Kidney tubule cell (primary cell): ENCODE measurements at places on chromosomes 1 and 21.
A peak's percentile ranks its signal among the peaks of the same experiment; 100 is the strongest.

DNA sequence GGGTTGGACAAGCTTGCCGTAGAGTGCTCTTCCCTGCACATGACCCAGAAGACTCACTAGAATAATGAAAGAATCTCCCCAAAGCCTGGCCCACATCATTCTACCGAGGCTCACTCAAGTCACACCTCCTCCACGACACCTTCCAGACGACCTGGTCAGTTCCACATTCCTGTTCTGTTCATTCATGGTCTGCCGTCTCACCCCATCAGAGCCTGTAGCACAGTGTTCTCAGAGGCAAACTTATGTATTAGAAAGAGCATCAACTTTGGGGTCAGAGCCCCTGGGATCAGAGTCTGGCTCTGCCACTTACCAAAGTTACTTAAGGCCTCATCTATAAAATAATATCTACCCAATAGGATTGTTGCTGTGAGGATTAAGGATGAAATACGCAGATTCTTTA is 7.5 kb downstream of the OLFML3 start:
- no peak for DNase-seq

DNA sequence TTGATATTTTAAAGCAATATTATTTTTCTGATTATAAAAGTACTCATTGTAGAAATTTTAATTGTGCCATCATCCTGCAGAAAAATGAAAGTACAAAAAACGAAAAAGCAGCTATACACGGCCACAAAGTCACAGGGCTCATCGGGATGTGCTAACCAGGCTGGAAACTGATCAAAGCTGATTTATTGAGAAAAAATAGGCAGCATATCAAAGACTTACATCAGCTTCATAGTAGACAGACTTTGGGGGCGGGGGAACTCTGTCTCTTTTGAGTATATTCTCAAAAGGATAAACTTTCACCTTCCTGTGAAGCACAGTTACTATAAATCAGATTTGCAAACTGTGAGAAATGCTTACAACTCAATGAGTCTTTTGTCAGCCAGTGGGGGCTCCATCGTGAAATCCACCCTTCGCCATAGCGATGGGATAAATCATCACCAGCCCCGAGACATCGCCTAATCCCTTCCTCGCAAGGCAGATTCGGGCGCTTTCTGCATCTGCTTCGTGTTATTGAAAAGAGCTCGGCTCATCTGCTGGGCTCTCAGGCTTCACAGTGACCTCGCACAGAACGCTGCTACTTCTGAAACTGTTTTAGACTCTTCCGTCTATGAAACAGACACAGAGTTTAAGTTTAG is 69.2 kb upstream of the ERG start:
- DNase-seq = peak; percentile 10

GRCh38 chr1:85957760-85958159 is 198.8 kb downstream of the COL24A1 start:
- DNase-seq = peak; percentile 2

DNA sequence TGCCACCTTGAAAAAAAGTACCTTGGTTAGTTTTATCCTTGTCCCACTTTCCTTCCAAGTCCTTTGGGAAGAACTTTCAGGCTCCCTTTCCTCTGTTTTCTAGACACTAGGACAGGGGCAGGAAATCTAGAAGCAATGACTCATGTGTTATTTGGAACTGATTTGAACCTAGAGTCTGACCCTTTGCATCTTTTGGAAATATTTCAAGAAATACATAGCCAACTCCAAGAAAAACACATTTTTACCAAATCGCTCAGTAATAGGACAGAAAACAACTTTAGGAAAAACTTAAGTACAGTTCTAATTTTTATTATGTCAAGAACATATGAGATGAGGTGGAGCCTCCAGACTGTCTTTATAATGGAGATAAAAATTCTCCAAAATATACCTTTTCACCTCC is 292.4 kb downstream of the PTBP2 start:
- no peak for DNase-seq

DNA sequence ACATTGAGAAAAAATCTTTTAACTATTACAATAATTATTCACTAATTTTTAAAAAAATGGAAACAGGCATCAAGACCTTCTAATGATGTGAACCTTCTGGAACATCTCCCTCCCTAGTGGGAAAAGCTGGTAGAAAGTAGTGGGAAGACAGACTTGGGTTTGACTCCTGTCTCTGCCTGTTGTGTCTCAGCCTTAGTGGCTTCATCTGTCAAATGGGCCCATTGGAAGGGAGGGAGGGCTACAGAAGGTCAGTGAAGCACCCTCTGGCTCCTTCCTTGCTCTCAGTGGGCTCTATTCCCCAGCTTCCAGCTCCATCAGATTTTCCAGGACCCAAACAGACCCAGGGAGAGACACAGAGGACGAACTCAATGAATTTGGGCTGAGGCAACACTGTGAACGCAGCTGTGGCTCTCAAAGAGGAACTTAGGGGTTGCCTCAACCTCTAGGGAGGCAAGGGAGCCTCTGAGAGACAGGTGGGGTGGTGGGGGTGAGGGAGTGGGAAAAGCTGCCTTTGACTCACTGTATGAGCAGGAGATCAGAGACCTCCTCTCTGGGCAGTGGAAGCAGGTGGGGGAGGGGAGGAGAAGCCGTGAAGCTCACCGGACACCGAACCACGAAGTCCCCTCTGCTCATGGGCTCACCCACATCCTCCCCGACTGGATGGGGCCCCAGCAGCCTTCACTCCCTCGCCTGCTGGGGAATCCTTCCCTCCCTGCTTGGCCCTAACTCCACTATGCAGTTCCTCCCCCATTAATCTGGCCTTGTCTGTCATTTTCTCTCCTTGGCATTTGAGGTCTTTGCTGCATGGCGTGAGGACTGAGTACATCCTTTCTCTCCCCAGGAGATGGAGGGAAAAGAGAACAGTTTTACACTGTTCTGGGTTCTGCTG is 4.5 kb downstream of the CNR2 start:
- no peak for DNase-seq

DNA sequence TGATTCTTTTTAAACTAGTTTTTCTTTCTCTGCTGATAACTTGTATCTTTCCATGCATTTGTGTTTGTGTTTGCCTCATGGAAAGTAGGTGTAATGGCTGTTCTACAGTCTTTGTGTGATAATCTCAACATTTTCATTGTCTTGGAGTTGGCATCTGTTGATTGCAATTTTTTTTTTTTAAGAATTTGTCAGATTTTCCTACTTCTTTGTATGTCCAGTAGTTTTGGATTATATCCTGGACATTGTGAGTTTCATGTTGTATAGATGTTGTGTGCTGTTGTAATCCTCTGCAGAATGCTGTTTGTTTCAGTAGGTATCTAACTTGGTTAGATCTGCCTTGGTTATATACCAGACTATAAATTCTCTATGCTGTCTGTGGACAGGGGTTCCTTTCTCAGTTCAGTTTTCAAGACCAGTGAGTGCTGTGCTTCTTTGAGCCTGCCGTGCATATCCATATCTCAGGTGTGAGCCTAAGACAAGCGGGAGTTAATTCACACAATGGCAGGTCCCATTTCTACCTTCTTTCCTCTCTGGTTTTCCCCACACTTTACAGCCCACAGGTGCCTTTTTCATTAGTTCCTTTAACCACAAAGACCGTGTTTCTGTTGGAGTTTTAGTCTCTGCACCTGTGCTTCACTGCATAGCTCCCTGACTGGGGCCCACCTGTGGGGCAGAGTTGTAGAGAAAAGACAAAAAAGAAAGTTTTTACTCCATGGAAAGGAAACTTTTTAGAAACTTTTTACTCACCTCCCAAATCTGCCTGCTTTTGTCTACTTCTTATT is 69.9 kb downstream of the ITSN1 start:
- DNase-seq = no peak

GRCh38 chr1:42479621-42480020 is 16.5 kb downstream of the CCDC30 start:
- DNase-seq = peak; percentile 30
